ENCODE measurements at places on chromosomes 11 and 22.

- no peak for DNase-seq
Observed at GRCh38 chr22:46589871-46590271, 30.3 kb upstream of the GRAMD4 start.

GRCh38 chr11:13375798-13376197, 87.2 kb downstream of the BTBD10 start:
- no peak for DNase-seq

GRCh38 chr11:26963764-26964163, 30.1 kb upstream of the FIBIN start:
- no peak for DNase-seq

GRCh38 chr11:304915-305843, 2.4 kb upstream of the IFITM2 start:
- no peak for DNase-seq

GRCh38 chr22:17284888-17285287, 65.7 kb upstream of the ADA2 start:
- no peak for DNase-seq

- no peak for DNase-seq
Observed at GRCh38 chr11:126265811-126266210, 2.9 kb downstream of the SRPRA start.

- no peak for DNase-seq
Observed at GRCh38 chr11:67516806-67517205, 6.4 kb downstream of the CABP2 start.

DNA sequence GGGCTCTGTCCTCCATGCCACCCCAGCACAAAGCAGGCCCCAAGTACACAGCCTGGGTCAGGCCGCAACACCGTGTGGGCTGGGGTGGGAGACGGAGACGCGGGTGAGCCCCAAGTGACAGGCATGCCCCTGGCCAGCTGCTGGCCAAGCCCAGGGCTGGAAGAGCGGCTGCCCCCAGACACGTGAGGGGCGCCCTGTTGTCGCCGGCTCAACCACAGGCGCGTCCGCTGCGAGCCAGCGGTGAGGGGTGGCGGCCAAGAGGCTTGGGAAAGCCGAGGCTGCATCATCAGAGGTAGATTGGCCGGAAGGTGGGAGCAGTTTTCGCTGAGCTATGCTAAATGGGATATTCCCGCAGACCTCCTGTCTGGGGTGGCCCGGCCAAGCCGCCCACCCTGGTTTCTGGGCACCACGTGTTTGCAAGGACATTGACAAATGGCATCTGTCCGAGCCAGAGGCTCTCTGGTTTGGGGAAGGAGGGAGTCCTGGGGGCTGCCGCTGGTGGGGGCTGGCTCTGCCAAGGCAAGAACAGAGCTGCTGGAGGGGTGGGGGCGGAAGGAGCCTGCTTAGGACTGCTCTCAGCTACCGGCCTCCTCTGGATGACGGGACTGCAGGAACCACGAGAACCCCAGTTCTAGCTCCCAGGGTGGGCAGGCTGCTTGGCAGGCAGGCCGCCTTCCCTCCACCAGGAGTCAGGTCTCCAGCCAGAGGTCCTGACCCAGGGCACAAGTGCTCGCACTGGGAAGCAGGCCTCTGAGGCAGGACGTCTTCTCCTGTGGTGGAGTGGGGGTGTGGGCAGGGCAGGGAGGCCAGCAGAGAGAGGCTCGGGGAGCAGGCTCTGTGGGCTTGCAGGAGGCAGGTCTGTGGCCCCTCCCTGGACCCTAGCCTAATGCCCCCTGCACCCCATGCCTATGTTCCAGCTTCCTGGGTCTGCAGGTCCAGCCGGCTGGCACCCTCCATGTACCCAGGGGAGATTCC, 552 bp downstream of the PRR33 start:
- DNase-seq, result no peak

DNA sequence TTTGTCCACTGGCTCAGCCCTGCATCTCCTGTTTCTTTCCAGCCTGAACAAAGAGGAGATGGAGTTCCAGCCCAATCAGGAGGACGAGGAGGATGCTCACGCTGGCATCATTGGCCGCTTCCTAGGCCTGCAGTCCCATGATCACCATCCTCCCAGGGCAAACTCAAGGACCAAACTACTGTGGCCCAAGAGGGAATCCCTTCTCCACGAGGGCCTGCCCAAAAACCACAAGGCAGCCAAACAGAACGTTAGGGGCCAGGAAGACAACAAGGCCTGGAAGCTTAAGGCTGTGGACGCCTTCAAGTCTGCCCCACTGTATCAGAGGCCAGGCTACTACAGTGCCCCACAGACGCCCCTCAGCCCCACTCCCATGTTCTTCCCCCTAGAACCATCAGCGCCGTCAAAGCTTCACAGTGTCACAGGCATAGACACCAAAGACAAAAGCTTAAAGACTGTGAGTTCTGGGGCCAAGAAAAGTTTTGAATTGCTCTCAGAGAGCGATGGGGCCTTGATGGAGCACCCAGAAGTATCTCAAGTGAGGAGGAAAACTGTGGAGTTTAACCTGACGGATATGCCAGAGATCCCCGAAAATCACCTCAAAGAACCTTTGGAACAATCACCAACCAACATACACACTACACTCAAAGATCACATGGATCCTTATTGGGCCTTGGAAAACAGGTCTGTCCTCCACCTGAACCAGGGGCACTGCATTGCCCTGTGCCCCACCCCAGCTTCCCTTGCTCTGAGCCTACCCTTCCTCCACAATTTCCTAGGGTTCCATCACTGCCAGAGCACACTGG, 5.0 kb downstream of the FTH1 start:
- DNase-seq, result no peak

GRCh38 chr22:41442240-41442792, 4.3 kb downstream of the TOB2 start:
- no peak for DNase-seq

DNA sequence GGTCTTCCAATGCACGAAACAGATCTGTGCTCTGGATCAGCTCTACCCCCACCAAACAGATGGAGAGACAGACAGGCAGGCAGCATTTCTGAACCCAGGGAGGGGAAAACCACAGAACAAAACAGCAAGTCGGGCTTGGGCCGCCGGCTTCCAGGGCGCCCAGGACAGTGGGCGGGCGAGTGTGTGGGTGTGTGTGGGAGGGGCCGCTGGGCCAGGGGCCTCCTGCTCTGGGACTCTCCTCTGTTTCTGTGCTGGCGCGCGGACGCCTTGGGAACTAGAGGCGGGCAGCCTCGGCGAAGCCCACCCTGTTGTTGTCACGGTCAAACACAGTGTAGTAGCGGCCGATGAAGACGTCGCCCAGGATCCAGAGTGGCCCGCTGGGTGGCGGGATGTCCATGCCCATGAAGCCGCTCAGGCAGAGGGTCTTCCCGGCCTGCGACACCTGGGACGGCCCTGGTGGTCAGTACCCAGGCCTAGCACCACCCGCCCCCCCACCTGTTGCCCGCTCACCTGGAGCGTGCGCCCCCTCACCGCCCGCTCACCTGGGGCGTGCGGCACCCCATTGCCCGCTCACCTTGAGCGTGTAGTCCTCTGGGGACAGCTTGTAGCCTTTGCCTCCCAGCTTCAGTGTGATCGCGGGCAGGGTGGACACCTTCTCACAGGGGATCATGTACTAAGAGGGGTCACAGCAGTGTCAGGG, 3.0 kb upstream of the IFITM10 start:
- no peak for DNase-seq

DNA sequence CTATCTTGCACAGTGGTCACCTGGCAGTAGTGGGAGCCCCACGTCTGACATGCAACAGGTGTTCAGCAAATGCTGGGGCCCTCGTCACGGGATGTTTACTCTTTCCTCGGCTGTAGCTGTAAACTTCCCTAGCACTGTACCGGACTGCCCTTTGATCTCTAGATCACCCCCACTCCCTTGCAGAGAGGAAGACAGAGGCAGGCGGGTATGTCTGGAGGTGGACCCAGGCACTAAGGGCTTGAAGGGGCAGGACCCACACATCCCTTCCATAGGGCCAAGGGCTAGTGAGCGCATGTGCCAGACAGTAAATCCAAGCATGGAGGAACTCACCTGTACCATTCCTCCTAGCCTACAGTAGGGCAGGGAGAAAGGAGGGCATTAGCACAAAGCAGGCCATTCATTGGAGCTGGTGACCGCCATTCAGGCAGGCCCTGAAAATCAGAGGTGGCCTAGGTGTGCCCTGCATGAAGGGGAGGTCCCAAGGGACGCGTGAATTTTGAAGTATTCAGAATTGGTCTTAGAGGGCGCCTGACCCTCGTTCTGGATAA, 1.9 kb upstream of the SMTN start:
- no peak for DNase-seq

- peak; percentile 38 for DNase-seq
Observed at GRCh38 chr11:45105233-45105983, 41.0 kb upstream of the PRDM11 start.

DNA sequence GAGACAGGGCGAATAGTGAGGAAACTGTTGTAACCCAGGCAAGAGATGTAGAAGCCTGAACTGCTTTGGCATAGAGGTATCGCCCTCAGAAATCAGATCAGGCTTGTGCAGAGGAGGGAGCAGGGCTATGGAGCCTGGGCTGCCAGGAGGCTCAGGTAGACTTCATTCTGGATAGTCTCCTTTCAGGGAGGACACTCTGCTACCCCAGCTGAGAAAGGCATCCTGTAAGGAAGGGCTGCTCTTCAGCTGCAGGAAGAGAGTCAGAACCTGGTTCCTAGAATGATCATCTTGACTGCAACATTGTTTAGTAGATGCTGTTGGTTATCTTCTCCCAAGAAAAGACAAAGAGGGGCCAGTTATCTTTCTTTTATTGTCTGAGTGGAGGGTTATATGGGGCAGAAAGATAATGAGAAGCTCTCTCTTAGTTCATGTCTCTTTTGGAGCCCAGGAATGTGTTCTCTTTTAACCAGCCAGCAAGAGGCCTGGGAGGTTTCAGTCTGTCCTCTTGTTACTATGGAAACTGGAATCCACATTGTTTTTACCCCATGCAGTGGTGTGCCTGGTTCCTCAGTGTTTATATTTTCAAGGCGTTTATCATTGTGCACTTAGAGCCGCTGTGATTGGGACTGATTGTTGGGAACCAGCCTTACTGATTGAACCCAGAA, 95.7 kb downstream of the STIM1 start:
- no peak for DNase-seq

DNA sequence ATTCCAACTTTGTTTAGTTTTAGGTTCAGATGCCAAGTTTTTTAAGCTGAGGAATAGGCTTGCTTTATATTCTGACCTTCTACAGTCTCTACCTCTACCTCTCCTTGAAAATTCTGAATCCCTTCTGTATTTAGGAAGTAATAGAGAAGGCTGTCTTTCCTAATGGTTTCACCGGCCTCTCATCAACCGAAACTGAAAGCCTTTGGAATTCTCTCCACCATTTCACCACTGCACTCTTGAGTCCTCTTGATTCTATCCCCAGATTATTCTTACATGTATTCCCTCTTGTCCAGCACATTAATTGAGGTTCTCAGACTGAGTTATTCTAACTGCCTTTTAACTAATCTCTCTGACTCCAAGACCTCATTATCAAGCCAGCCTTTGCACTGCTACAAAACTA, 67.7 kb upstream of the PICALM start:
- no peak for DNase-seq

DNA sequence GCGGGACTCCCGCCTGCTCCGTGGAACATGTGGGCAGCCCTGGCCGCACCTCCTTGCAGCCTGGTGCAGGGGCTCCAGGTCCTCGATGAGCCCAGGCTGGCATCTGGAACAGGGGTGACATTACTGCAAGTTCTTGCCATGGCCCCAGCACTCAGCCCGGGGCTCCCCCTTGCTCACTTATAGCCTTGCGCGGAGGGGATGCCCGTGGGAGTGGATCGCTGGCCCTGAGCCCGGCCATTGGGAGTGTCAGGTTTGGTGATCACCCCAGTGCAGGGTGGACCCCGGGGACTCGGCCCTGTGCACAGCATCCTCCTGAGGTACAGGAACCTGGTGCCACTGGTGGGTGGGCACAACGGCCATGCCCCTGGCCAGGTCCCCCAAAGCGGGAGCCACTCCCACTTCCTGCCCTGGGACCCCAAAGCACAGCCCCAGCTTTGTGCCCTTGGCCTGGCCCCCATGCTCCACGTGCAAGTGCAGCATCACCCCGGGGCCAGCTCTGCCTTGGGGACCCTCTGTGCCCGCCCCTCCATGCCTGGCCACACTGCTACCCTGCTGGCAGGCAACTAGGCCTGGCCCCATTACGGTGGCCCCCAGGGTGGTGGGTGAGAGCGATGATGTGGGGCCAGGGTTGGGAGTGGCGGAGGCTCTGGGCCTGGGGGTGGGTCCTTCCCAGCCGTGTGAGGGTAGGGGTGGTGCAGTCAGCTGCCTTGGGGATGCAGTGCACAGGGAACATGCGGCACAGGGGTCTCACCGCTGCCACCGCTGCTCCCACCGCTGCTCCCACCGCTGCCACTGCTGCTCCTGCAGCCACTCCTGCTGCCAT, 439.8 kb downstream of the TBC1D22A start:
- DNase-seq, result no peak

GRCh38 chr11:23288003-23288783, 427.9 kb upstream of the CCDC179 start:
- no peak for DNase-seq

- no peak for DNase-seq
Observed at GRCh38 chr11:114061681-114062049, 2.2 kb downstream of the ZBTB16 start.

- no peak for DNase-seq
Observed at GRCh38 chr11:115500547-115501501, 3.4 kb downstream of the CADM1 start.

DNA sequence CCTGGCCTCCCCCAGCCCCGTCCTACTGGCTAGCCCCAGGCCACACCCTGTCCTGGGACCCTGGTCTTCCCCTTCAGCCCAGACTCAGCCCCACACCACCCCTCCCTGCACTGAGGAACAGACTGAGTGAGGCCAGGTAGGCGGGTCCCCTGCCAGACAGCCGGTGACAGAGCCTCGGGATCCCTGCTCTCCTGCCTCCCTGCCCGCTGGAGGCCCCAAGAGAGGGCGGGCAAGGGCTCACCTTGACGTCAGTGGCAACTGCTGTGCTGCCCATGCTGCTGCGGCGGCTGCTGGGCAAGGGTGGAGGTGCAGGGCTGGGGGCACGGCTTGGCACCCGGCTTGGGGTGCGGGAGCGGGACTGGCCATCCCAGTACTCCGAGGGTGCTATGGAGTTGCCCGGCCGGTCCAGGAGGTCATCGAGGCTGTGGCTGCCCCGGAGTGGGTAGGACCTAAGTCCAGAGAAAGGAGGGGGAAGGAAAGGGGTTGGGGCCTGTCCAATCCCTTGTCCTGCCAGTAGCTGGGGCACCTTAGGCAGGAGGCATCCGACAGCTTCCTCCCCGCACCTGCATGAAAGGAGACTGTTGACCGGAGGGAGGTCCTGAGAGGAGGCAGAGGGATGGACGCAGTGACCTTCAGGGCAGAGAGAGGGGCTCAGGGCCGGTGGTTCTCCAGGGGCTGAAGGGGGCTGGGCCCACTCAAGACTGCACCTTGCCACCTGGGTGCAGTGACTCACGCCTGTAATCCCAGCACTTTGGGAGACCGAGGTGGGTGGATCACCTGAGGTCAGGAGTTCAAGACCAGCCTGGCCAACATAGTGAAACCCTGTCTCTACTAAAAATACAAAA, 2.2 kb upstream of the SLC16A8 start:
- DNase-seq, result no peak

Data from stimulated activated CD4-positive, alpha-beta T cell treated with anti-CD3 and anti-CD28 coated beads, Interleukin-15, amount 100 ng/mL, for 1 hour (primary cell).